ENCODE measurements at places on chromosomes 12 and 14. TPM values are rescaled to one million over a fixed set of nuclear protein-coding genes. Genes with fewer than 3 reads are reported as not detected.

GRCh38 chr12:11758087-11758486 lies 108.6 kb downstream of the ETV6 start:
- ATAC-seq, result no peak

GRCh38 chr14:51004801-51005526 lies 60.7 kb upstream of the PYGL start:
- ATAC-seq, result no peak

DNA sequence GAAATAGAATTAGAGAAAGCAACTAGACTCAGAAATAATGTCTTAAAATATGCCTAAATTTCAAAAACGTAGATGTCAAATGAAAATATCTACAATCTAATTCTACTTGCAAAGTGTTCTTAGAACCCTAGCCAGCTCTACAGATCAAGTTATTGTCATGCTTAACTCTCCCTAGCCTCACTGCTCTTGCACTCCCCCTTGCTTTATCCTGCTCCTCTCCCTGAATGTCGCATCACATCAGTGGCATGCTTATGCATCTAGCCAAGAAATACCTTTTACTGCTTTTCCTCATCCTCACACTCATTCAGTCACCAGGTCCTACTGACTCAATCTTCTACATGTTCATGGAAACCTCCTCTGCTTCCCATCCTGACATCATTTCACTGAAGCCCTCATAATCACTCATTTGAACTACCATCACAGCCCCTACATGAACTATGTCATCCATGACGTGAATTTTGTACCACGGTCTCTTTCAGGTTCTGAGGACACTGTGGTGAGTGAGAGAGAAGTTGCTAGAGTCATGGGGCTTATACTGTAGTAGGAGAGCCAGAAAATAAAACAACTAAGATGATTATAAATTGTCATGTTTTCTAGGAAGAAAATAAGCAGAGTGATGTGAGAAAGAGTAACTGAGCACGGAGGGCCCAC lies 22.6 kb upstream of the CRACR2A start:
- ATAC-seq, result no peak

DNA sequence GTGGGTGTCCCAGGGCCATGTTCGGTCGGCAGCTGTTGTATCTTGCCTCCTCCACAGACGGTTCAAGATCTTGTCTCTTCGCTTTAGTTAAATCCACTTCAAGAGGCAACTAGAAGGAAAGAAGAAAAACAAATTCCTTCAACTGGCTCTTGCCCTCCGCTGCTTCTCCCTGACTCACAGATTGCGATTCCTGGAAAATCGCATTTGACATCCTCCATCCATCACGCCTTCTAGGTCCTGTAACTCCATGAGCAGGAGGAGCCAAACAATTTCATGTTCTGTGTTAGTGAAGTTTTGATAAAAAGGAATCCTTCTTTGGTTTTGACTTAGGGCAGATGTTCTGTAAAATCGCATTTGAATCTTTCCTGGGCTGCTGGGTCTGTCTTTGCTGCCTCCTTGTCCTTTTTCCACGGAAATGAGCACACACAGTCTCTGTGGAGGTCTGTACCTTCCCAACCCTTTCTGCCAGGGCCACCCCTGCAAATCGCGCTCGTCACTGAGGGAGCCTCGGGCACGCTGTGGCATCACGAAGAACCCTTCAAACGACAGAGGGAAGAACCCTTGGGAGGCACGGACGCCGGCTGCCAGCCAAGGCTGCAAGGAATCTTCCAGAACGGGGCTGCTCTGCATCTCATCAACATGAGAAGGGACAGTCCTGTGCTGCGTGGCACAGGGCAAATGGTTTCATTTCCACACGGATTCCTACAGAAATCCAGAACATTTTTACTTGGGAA lies 32.6 kb downstream of the RAD52 start:
- no peak for ATAC-seq

- no peak for ATAC-seq
Observed at GRCh38 chr12:61542551-61542950, 717.7 kb upstream of the USP15 start.

- ATAC-seq, result no peak
Observed at GRCh38 chr12:32587581-32588495, 91.3 kb upstream of the DNM1L start.

DNA sequence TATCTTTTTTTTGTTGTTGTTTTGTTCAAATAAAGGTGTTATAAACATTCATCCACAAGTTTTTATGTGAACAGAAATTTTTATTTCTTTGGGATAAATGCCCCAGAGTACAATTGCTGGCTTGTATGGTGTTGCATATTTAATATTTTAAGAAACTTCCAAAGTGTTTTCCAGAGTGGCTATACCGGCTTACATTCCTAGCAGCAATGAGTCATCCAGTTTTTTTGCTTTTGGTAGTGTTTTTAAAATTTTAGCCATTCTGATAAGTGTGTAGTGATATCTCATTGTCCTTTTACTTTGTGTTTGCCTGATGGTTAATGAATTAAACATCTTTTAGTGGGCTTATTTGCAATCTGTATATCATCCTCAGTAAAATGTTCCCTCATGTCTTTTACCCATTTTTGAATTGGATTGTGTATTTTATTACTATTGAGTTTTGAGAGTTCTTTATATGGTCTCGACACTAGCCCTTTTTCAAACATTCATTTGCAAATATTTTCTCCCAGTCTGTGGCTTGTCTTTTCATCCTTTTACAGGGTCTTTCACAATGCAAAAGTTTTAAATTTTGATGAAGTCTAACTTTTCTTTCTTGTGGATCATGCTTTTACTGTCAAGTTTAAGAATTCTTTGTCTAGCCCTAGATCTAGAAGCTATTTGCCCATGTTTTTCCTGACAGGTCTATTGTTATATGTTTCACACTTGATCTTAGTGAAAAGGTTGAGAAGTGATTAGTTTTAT lies 29.5 kb downstream of the PPP4R4 start:
- ATAC-seq, result no peak

DNA sequence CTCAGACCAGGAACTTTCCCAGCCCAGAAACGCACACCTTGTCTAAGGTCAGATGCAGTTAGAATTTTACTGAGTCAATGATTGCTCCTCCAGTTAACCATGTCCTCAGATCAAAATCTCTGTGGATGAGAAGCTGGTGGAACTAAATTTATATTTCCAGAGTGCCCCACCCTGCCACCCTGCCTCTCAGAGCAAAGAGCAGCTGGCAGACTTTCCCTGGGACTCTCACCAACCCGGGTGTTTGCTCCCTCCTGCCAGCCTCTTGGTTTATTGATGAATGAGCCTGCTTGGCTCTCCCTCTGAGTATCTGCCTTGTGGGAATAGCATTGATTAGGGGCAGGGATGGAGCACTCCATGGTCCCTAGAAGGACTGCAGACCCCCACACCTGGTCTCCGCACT lies 5.9 kb upstream of the KRT1 start:
- no peak for ATAC-seq

- ATAC-seq, result peak; percentile 75
Observed at GRCh38 chr12:110109037-110109836, 14.9 kb upstream of the IFT81 start.

- ATAC-seq, result no peak
Observed at GRCh38 chr14:71452987-71453386, 479.2 kb upstream of the RGS6 start.

DNA sequence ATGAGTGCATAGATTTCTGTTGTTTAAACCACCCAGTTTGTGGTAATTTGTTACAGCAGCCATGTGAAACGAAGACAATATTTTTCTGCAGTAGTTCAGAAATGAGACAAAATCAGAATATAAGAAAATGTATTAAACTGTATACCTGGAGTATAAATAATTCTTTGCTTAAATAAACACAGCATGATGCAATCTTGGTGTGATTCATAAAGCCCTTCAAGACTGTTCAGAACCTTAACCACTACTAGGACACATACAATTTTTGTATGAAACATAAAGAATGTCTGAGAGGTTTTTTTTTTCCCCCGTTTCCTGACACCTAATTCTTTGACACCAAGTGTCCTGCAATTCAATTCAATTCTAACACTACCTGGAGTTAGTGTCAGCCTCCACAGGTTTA lies 10.5 kb downstream of the C12orf75 start:
- ATAC-seq, result peak; percentile 53

- ATAC-seq, result no peak
Observed at GRCh38 chr14:21171128-21171527, 15.3 kb upstream of the OR5AU1 start.

GRCh38 chr12:90060031-90060430 lies 351.4 kb upstream of the ATP2B1 start:
- ATAC-seq, result no peak

- no peak for ATAC-seq
Observed at GRCh38 chr14:100336618-100337530, 13.7 kb downstream of the SLC25A47 start.

DNA sequence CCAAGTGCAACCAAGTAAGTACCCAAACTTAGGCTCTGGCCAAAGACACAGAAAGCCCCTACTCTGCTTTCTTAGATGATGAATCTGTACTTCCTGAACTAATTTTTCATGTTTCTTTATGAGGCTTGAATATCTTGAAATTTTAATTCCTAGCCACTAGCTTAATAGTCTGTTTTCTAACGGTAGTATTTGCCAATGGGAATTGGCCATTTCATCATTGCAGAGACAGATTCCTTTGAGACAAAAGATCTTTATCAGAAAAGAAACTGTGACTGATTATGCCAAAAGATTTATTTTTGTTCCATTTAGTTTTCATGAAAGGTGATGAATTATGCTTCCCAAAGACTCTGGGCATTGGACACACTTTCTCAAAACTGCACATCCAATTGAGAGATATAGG lies 48.7 kb downstream of the DAD1 start:
- no peak for ATAC-seq

GRCh38 chr14:101988377-101988776 lies 24.0 kb downstream of the DYNC1H1 start:
- ATAC-seq, result no peak

DNA sequence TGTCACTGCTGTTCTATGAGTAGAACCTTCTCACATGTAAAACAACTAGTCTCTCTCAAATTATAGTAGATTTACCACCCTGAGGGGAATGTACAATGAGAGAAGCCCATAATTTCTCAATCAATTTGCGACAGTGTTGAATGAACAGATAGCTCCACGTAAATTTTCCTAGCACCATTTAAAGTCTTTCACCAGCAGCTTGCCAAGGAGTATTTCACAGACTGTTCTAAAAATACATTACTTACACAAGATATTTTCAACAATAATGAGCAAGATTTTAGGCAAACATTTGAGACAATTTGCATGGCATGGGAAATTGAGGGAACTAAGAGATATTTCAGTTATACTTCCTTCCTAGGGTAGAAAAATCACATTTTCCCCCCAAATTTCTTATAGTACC lies 151.6 kb downstream of the KICS2 start:
- ATAC-seq, result no peak

DNA sequence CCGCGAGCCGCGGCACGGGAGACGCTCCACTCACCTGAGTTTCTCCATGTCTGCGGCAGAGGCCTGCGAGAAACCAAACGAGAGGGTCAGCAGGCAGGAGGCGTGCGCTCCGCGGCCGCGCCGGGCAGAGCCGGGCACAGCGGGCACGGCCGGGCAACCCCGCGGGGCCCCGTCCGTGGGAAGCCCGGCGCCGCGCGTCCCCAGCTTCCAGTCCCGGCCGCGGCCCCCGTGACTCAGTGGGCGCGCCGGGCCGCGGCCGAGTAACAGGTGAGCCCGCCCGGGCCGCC lies 19.4 kb downstream of the BEGAIN start:
- no peak for ATAC-seq

- no peak for ATAC-seq
Observed at GRCh38 chr12:21451529-21451928, 14.1 kb downstream of the PYROXD1 start.

- no peak for ATAC-seq
Observed at GRCh38 chr12:100295764-100296555, 29.0 kb downstream of the SCYL2 start.

DNA sequence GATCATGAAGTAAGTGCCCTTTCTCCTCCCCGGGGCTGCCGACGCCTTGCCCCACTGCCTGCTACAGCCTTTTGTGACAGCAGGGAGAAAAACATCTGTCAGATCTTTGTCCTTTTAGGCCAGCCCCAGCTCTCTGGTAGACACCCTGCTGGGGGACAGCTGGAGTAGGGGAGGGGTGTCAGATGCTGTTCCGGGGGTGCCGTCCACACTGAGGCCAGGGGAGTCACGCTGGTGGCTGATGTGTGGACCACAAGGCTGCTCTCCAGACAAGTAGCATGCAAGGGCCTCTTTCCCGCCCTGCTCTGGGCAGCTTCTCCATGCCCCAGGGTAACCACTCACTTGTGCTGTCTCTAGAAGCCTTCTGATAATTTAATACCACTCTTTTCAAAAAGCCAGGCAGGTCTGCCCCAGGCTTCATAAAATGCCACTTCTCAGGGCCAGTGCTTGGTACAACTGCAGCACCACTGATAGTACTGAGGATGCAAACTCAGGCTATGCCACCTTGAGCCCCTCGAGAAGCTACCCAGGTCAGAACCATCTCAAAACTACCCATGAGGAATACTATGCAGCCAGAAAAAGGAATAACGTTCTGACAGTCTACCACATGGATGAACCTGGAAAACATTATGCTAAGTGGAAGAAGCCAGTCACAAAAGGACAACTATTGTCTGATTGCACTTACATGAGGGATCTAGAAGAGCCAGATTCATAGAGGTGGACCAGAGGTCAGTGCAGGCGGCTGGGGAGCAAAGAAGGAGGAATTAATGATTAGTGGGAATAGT lies 66.0 kb upstream of the RIN3 start:
- no peak for ATAC-seq

- ATAC-seq, result peak; percentile 40
Observed at GRCh38 chr12:105235281-105235731, 668 bp downstream of the APPL2 start.

- ATAC-seq, result peak; percentile 69
Observed at GRCh38 chr12:90816353-90817089, 138.5 kb downstream of the CCER1 start.

- ATAC-seq, result no peak
Observed at GRCh38 chr14:51284241-51284640, 44.2 kb downstream of the TMX1 start.

GRCh38 chr12:124458220-124458991 lies 109.0 kb downstream of the NCOR2 start:
- no peak for ATAC-seq

- no peak for ATAC-seq
Observed at GRCh38 chr14:76311079-76311758, 64.7 kb upstream of the ESRRB start.

- ATAC-seq, result peak; percentile 90
Observed at GRCh38 chr14:50520947-50521815, 11.2 kb downstream of the MAP4K5 start.

GRCh38 chr14:104877066-104877805 lies 12.2 kb downstream of the CEP170B start:
- no peak for ATAC-seq

GRCh38 chr12:96658075-96658474 lies 168.7 kb downstream of the CFAP54 start:
- no peak for ATAC-seq

GRCh38 chr12:52895726-52896189 lies 9.1 kb downstream of the KRT8 start:
- peak; percentile 37 for ATAC-seq

Gene NR4A1
- 2.0 TPM for total RNA-seq

Gene TAS2R19
- 1.2 TPM for total RNA-seq

Gene CD69
- 0.68 TPM for total RNA-seq

Gene SERPINA1
- total RNA-seq, result 4.3 TPM

Gene CAPZA3
- not detected for total RNA-seq

Gene SAMD15
- total RNA-seq, result 0.88 TPM

Gene USP44
- total RNA-seq, result not detected

Gene CLEC2A
- total RNA-seq, result not detected

Gene ZNF641
- total RNA-seq, result 6.5 TPM

Gene HHIPL1
- total RNA-seq, result 0.28 TPM

Gene CARMIL3
- 0.48 TPM for total RNA-seq

Gene SIX6
- not detected for total RNA-seq

Data from esophagus mucosa (tissue), 1 donor.